ENCODE measurements at places on chromosomes 6 and 20.

- DNase-seq = no peak
These were observed 87.9 kb downstream of the CD40 start for GRCh38 chr20:46206025-46206424.

GRCh38 chr20:25030649-25031207, 27.2 kb downstream of the ACSS1 start:
- DNase-seq = no peak

DNA sequence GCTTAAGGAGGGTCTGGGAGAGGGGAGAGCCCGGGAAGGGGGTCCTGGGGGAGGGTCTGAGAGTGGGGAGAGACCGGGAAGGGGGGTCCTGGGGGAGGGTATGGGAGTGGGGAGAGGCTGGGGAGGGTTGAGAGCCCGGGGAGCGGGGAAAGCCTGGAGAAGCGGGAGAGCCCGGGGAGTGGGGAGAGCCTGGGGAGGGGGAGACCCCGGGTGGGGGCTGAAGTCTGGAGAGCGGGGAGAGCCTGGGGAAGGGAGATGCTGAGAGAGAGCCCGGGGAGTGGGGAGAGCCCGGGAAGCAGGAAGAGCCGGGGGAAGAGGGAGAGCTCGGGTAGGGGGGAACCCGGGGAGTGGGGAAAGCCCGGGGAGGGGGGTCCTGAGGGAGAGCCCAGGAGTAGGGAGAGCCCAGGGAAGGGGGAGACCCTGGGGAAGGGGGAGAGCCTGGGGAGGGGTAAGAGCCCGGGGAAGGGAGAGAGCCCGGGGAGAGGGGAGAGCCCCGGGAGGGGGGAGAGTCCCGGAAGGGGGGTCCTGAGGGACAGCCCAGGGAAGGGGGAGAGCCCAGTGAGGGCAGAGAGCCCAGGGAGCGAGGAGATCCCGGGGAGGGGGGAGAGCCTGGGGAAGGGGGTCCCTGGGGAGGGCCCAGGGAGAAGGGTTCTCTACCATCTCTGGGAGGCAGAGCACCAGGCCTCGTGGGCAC, 148.5 kb downstream of the SYNDIG1 start:
- DNase-seq = no peak

DNA sequence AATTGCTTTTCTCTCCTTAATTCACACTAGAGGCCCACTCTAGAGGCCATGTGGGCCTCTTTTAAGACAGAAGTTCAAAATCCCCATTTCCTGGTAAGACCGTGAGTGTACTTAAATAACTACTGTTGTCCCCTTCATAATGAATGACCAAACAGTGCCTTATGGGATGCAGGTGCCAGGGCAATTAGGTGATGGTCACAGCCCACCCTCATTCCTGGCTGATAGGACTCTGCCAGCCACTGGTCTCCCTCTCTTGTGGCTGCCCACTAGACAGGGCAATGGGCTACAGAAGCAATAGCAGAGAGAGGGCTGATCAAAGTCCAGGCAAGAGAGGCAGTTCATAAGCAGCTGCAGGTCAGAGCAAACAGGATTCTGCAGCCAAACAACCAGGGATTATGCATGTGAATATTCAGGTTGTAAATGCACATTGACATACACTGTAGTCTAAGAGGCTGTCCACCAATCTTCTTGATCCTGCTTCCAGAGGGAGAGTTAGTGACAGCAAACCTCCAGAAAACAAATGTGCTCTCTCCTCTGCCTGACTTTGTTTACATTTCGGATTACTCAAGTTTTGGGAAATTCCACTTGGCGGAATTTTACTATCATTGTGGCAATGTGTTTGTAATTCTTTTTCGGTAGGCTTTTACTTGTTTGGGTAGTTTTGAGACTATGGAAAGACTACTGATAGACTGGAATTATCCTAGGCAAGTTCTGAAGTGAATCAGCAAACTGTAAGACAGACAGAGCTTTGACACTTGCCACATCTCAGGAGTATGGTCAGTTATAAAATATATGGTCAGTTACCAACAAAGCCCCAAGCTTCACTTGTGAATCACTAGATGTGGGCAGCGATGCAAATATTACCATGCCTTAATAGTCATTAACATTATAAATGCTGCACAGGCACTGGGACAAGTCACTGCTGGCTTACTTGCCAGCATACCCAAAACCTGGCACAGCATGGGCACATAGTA, 12.8 kb downstream of the PTPRK start:
- no peak for DNase-seq

DNA sequence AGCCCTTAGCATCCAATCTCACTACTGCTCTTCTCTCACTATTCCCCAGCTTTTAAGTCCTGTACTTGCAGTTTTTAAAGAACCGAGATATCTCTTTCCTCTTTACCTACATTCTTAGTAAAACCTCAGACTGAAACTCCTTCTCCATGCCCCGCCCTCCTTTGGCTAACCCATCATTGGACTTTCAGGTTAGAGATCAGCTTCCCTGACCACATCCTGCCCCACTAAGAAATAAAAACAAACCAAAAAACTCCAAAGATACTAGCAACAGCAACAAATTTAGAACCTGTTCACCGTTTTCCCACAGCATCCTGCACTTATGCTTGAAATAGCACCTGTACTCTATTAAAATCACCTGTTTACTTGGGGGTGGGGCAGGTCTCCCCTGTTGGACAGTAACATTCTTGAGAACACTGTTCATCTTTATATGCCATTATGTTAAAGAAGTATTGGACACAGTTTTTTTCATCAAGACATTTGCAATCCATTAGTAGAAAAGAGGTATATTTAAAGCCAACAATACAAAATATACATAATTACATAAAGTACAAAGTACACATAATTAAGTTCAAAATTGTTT, 16.3 kb upstream of the SMAP1 start:
- no peak for DNase-seq

DNA sequence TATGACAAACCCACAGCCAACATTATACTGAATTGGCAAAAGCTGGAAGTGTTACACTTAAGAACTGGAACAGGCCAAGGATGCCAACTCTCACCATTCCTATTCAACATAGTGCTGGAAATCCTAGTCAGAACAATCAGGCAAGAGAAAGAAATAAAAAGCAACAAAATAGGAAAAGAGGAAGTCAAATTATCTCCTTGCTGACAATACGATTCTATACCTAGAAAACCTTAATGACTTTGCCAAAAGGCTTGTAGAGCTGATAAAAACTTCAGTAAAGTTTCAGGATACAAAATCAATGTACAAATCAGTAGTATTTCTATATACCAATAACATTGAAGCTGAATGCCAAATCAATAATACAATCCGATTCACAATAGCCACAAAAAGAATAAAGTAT, 32.4 kb downstream of the OR5V1 start:
- no peak for DNase-seq

- no peak for DNase-seq
These were observed 15.5 kb upstream of the TPBG start for GRCh38 chr6:82348130-82348529.

DNA sequence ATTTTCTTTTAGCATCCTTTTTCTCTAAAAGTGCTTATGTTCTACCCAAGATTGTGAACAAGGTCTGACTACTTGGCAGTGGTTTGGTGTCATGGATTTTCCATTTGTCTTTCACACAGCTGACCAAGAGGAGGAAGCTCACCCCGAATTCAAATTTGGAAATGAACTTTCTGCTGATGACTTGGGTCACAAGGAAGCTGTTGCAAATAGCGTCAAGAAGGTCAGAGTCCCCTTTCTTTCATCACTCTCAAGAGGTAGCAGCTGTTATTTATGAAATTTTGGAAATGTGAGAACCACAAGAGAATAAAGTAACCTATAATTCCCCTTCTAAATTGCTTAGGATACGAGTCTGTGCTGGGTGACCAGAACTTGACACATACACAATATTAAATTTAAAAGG, 113.0 kb upstream of the LAMP5 start:
- no peak for DNase-seq

DNA sequence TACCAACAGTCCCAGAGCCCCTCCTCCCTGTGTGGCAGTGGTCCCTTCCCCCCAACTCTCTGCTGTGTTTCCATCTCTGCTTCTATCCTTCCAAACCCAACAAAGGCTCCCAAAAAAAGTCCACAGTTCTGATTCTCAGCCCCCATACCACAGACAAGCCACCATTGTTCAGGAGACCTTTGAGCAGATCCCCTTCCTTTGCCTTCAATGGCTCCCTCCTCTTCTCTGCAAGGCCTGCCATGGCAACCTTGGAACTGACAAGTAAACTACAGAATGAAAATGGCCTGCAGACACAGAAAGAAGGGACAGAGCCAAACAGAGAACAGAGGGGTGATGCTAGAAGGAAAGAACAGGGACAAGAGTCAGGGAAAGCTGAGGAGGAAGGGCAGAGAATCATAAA, 23.2 kb downstream of the OR2H2 start:
- DNase-seq = no peak

DNA sequence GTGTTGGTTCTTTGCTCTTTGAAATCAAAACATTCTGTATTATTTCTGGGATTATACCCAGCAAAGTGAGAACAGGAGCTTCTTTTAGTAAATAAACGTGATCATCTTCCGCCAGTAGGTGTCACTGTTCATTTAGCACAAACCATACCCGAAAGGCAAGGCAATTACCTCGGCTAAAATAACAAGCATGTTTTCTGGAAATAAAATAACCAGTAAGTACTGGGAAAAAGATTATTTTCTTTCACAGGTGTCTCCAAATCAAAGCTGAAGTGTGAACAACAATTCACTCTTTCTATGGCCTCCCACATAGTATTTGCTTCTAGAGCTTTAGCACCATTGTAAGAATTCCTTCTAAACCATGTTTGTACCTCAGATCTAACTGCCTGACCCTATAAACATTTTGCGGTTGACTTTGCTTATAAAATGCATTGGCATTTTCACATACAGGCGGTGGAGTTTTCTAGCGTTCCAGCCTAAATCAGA, 144.6 kb upstream of the AGPAT4 start:
- no peak for DNase-seq

DNA sequence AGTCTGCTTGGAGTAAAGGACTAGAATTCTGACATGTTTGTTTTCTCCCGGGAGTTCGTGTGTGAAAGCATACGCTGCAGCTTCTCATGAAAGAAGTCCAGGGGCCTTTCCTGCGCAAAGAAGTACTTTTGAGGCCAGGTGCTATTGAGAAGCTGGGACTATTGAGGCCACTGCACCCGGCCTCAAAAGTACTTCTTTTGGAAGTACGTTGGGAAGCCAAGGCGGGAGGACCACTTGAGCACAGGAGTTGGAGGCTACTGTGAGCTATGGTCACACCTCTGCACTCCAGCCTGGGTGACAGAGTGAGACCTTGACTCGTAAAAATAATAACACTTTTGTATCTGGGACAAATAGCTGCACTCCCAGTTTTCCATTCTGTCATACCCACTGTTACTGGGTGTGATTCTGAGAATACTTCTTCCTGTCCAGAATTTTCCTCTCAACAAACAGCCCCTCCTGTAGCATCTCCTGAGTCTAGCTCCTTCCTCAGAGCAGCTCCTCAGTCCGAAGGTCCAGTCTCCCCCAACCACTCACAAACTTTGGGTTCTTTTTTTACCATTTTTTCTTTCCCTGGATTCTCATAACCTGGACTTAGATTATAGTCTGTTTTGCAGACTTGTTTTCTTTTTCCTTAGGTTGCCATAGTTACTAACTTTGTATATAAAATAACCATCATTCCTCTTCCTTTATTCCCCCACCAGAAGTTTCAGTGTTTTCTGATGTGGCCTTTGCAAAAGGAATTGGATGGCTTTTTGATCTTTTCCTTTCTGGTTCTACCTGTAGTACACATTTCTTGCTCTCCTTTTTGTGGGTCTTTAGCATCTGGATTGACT, 12.7 kb downstream of the STK35 start:
- DNase-seq = no peak

- DNase-seq = no peak
These were observed 10.5 kb downstream of the MTG2 start for GRCh38 chr20:62193079-62194025.

DNA sequence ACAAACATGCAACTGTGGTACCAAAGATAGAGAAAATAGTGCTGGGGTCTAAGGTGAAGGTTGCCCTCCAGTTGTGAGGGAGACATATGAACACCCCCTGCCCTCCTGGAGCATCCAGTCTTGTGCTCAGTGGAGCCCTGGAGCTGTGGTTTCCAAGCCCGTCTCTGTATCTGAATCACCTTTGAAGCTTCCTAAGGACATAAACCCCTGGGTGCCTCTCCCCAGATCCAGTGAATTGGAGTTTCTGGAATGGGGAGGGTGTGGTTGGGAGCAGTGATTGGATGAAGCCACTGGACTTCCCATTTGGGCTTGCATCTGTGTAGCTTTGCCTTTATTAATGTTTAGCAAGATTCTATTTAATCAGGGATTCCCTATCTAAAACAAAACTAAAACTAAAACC, 22.4 kb upstream of the E2F3 start:
- DNase-seq = no peak

- DNase-seq = no peak
These were observed 134.1 kb downstream of the LCA5 start for GRCh38 chr6:79403086-79403485.

- no peak for DNase-seq
These were observed 231.9 kb downstream of the PKHD1 start for GRCh38 chr6:51855310-51856082.

DNA sequence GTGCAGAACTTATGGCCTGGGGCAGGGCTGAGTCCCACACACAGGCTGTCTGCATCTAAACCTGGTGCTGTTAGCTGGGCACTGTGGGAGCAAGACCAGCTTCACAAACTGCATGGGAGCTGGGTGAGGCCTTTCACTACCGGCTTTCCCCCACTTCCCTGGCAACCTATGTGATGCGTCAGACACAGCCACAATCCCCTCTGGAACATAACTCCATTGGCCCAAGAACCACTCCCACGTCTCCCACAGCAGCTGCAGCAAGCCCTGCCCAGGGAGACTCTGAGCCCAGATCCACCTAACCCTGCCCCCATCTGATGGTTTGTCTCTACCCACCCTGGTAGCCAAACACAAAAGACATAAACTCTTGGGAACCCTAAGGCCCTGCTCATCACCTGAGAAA, 9.3 kb downstream of the WDR27 start:
- DNase-seq = no peak

DNA sequence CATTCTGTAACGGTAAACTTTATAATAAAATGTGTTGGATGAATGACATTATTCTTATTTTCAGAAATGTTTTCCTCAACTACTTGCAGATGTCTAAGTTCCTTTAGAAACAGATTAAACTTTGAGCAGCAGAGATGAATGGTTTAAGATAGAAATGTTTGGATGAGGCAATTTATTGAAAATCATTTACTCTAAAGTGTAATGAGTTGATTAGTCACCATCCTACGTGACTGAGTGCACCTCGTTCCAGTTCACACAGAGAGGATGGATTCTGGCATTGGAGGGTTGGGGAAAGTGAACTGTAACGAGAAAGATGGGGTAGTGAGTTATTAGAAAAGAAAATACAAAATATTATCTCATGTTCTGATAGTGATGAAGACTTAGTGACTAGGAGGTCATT, 28.7 kb downstream of the SMPDL3A start:
- no peak for DNase-seq

GRCh38 chr6:107132330-107132954, 17.1 kb upstream of the BEND3 start:
- DNase-seq = no peak

DNA sequence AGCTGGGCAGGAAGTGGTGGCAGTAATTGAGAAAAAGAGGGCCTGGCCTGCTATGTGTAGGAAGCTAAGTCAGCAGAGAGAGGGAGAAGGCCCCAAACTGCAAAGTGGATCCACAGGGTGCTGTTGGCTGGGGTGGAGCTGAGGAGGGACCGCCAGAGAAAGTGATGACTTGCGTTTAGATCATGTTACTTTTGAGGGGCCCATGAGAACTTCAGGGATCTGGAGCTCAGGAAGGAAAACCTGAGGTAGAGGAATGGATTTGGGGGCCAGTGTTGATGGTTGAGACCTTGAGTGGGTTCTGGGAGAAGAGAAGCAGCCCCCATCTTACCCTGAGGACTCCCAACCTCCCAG, 155.5 kb downstream of the MRPL14 start:
- DNase-seq = no peak

GRCh38 chr6:110534731-110535492, 58.5 kb upstream of the SLC22A16 start:
- DNase-seq = no peak
